ENCODE measurements at places on chromosomes 1 and 21.

DNA sequence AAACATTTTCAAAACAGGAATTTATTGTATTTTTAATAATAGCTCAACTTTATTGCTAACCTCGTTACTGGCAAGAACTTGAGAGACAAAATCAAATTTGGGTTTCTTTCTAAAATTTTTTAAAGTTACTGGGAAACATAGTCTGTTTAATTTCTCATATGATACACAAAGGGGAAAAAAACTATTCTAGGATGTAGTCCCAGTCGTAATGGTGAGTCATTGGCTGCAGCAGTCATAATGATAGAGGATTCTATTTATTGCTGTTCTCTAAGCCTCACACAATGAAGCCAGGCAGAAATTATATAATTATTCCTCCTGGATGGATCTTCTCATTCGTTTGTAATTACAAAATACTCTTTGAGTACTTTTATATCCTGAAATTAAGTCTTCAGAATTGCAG lies 326.5 kb upstream of the SGIP1 start:
- DNase-seq: peak; percentile 15

- no peak for DNase-seq
These were observed 29.1 kb upstream of the SCCPDH start for GRCh38 chr1:246695136-246695535.

DNA sequence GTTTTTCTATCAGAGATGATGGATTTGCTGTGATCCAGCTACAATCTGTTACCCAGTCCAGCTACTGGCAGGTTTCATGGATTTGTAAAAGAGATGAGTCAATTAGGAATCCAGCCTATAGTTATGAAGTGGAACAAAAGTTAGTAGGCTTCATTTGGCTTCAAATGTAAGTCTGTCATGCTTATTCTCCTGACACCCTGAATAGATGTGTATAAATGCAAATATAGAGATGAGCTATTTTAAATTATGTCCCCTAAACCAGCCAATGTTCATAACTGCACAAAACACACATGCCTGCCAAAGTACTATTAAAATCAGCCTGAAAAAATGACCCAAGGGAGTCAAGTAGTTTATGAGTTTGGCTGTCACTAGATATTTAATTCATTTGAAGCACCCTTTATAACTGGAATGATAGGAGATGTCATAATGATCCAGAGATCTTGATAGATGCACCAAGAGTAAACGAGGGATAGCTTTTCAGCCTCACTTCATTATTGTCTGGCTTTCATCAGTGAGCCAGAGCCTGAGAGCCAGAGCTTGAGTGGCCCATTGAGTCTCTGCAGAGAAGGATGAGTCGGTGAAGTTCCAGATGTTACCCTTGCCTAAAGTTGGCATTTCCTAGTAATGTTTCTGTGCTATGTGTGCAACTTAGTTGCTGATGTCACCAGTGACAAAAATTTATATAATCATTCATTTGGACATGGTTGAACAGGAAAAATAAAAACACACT lies 11.8 kb upstream of the NTMT2 start:
- no peak for DNase-seq

- DNase-seq: no peak
These were observed 252.2 kb downstream of the RPS6KC1 start for GRCh38 chr1:213303286-213303685.

- DNase-seq: no peak
These were observed 6.6 kb downstream of the HEYL start for GRCh38 chr1:39632682-39633417.

DNA sequence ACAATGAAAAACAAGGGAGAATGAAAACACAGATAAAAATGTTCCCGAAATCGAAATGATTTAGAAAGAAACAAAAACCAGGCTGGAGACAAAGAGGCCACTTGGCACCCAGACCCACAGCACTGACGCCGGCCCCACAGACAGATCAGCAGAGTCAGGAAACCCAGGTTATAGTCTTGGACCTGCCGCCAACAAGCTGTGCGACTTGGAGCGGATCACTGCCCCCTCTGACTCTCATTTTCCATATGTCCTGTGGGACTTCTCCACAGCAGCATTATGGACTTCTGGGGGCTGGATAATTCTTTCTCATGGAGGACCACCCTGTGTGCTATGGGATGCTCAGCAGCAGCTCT lies 72.4 kb downstream of the MATN1 start:
- no peak for DNase-seq

Data from NCI-H1105 (cell line).